Aorta (tissue), 5 donors: ENCODE measurements at places on chromosomes 3 and 15.

- no peak for DNase-seq
These were observed 124.2 kb downstream of the ASB7 start for GRCh38 chr15:100726421-100727190.

DNA sequence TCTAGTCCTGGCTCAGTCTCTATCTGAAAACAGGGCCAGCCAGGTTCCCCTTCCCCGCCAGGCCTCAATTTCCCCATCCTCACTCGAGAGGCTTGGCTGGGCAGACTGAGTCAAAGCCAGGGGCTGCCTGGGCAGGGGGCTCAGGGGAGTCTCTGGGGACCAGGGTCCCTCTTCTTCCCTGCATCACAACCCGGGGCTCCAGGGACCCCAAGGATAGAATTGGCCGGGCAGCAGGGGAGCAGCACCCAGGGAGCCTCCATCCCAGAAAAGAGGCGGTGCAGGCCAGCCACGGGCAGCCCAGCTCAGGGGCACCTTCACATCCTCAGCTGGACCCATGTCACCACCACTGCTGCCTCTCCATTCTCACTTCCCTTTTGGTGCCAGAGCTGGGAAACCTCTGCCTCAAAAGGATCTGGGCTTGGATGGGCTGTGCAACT is 13.3 kb upstream of the PLXND1 start:
- peak; percentile 59 for DNase-seq

DNA sequence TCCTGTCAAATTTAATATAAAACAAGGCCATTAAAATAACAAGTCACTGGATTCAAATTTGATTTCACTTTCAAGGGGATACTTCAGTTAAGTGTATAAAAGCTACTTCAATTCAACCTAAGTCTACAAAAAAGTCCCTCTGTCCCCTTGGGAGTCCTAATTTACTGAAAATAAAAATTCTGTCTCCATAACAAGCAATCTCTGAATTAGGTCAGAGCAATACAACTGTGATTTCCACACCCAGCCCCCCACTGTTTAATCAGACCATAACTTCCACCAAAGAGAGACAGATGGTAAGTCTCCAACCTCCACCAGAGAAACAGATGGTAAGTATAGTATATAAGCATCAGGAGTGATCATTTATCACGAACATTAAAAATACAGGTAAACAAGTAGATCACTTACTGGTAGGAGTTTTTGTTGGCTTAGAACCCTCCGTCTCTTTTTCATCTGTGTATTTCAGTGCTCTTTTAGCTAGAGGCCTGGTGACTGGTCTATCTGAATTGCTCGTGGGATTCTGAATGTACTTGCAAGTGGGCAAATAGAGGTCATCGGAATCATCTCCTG is 12.1 kb downstream of the SGO1 start:
- no peak for DNase-seq

DNA sequence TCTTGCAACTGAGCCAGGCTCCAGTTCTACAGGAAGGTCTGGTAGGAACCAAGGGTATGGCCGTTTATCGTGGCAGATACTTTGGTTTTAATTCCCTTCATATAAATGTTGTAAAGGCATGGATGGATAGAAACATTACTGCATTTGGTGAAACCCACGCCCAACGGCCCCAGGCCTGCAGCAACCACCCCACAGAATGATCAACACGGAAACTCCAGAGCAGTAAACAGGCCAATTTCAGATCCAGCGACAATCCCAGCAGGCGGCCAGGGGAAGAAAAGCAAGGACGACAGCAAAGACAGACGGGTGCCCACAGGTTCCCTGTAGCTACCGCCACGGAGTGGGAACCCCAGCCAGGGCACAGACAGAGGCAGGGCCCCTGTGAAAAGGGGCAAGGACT is 32.6 kb upstream of the PCSK6 start:
- DNase-seq = no peak

DNA sequence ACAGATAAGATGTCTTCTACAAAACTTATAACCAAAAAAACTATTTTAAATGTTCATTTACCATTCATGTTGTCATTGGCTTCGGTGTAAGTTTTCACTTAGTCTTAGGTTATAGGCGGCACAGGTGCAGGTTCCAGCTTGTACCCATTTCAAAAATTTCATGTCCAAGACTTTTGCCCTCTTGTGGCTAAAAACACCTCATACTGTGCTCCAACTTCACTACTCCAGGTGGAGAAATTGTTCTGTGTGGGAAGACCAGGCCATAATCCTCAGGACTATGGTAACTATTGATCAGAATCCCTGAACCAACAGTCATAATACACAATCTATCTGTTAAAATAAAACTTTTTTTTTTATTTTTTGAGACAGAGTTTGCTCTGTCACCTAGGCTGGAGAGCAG is 95.2 kb upstream of the ATP11B start:
- no peak for DNase-seq
